Small intestine (tissue), 16 donors: ENCODE measurements at places on chromosomes 3 and 15. TPM values are rescaled to one million over a fixed set of nuclear protein-coding genes. Genes with fewer than 3 reads are reported as not detected.

DNA sequence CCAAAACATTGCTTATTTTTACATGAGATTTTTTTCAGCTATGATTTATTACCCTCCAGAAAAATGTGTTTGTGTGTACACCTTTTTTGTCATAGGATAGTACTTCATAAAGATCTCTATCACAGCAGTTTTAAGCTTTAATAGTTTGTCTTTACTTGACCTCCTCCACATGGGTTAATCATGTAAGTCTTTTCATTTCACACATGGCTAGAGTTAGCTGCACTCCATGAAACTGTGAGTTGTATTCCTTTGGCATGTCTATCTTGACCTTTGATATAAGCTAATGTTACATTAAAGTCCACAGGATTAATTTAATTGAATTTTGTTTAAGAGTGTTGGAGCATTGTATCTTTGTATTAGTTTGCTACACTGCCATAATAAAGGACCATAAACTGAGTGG, 217.1 kb downstream of the OTOL1 start:
- H3K36me3 ChIP-seq: no peaks in the 10 kb centered on the region
- no peaks in the 10 kb centered on the region for H3K4me1 ChIP-seq
- H3K27me3 ChIP-seq: no peaks in the 10 kb centered on the region
- no peak overlapping the region for H3K4me3 ChIP-seq

DNA sequence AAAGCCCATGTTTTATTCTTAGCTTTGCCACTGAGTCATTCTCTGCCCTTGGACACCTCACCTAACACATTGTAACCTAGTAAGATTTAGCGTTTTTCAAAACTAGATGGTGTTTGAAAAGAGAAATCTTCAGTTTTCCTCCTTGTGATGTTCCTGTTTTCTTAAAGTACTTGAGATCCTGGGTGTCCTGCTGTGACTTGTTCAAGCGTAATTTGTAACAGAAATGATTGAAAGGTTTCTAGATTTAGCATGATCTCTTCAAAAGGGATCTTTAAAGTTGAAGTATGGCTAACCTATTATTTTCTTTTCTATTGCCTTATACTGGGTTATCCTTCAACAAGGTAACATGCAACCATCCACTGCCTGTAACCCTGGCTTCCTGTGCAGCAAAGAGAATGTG, 32.6 kb upstream of the SPATA16 start:
- no peak overlapping the region for H3K4me3 ChIP-seq
- H3K27ac ChIP-seq: no peak overlapping the region
- H3K27me3 ChIP-seq: no peaks in the 10 kb centered on the region
- no peak for DNase-seq
- H3K36me3 ChIP-seq: no peaks in the 10 kb centered on the region
- H3K4me1 ChIP-seq: no peaks in the 10 kb centered on the region

The SLITRK3 gene
- polyA plus RNA-seq: 0.22 TPM

GRCh38 chr15:100902436-100903167, 16.6 kb upstream of the LRRK1 start:
- peak; percentile 45 for DNase-seq
- H3K36me3 ChIP-seq: no peaks in the 10 kb centered on the region
- peak overlapping the region; percentile 18 for H3K4me3 ChIP-seq
- no peaks in the 10 kb centered on the region for H3K4me1 ChIP-seq

The ZPLD1 gene
- not detected for polyA plus RNA-seq

The PLCB2 gene
- 8.1 TPM for polyA plus RNA-seq

- no peaks in the 10 kb centered on the region for H3K36me3 ChIP-seq
- H3K27ac ChIP-seq: no peak overlapping the region
- no peaks in the 10 kb centered on the region for H3K4me1 ChIP-seq
- no peak overlapping the region for H3K4me3 ChIP-seq
These were observed 152.8 kb downstream of the TIGIT start for GRCh38 chr3:114446600-114446999.

DNA sequence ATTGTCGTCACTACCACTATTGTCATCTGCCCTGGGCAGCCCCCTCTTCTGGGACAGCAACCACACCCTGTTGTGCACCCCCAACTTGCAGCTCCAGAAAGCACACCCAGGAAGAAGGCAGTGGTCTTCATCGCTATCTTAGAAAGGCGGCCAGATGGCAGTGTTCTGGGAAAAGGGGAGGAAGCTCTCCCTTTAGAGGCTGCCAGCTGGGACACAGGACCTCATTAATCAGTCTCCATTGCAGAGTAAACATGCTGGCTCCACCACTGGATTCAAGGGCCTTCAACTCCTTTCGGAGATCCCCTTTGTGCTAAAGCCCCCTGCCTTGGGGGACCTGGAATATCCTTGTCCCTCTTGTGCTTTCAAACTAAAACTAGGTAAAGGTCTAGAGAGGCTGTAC, 199.3 kb upstream of the LINGO1 start:
- no peak overlapping the region for H3K27ac ChIP-seq
- no peaks in the 10 kb centered on the region for H3K27me3 ChIP-seq
- DNase-seq: no peak
- H3K36me3 ChIP-seq: no peaks in the 10 kb centered on the region
- no peak overlapping the region for H3K4me3 ChIP-seq
- H3K4me1 ChIP-seq: no peaks in the 10 kb centered on the region

DNA sequence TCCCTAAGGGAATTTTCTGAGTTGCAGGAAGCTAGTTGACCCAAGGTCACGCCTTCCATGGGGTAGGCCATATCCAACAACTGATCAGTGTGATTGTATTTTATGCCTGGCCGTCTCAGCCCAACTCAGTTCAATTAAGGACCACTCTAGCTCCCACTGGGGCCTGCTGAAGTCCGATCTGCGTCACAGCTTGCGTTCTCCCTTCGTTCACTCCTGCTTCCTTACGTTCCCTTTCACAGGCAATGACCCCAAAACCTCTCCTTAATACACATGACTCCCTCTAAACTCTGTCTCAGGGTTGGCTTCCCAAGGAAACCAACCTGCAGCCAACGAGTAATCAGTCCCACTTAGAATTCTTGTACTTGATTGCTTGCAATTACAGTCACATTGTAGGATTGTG, 428.0 kb downstream of the RBMS3 start:
- DNase-seq: no peak
- H3K4me1 ChIP-seq: no peaks in the 10 kb centered on the region
- H3K27ac ChIP-seq: no peak overlapping the region
- H3K27me3 ChIP-seq: no peaks in the 10 kb centered on the region
- no peak overlapping the region for H3K4me3 ChIP-seq

The MEX3B gene
- polyA plus RNA-seq: 3.0 TPM

- peaks cover 6% of the 10 kb centered on the region for H3K27me3 ChIP-seq
- H3K27ac ChIP-seq: no peak overlapping the region
- H3K4me1 ChIP-seq: peaks cover 2% of the 10 kb centered on the region
- peak; percentile 85 for DNase-seq
These were observed 1.4 kb upstream of the ROBO2 start for GRCh38 chr3:77038468-77038929.

- H3K27ac ChIP-seq: no peak overlapping the region
- H3K27me3 ChIP-seq: no peaks in the 10 kb centered on the region
- no peaks in the 10 kb centered on the region for H3K4me1 ChIP-seq
- no peaks in the 10 kb centered on the region for H3K36me3 ChIP-seq
These were observed 65.7 kb upstream of the CHMP2B start for GRCh38 chr3:87161417-87161816.

The LRTM1 gene
- not detected for polyA plus RNA-seq

DNA sequence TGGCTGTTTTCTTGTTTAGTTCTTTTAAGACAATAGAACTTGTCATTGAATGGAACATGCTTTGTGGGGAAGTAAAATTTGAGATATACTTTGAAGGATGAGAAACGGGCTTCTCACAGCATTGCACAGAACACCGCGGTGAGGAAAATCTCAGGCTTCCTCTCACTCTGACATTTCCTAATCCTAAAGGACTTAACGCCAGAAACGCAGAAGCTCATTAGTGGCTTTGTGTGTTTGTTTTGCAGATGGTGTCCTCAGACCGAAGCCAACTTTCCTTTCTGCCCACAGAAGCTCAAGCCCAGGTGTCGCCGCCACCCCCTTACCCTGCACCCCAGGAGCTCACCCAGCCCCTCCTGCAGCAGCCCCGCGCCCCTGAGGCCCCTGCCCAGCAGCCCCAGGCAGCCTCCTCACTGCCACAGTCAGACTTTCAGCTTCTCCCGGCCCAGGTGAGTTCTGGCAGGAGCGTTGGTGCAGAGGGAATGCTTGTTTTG, 78.9 kb upstream of the BLM start:
- H3K36me3 ChIP-seq: peaks cover 6% of the 10 kb centered on the region
- no peak for DNase-seq
- no peak overlapping the region for H3K4me3 ChIP-seq
- H3K27me3 ChIP-seq: no peaks in the 10 kb centered on the region

DNA sequence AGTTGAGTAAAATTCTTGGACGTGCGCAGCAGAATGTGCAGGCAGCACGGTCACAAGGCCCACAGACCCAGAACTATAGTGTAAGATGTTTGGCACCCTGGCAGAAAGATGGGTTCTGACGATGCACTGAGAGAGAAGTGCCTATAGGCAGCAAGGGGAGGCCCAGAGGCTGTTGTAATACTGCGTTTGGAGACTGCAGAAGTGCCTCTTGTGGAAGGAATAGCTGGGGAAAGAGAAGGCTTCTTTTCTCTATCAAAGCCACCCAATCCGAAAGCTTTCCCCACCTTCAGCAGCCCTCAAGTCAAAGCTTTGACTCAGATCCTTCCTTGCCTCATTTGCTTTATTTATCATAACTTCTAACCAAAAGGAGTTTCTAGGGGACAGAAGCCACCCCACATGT, 5.2 kb upstream of the SIN3A start:
- H3K4me3 ChIP-seq: no peak overlapping the region
- no peak overlapping the region for H3K27ac ChIP-seq
- H3K36me3 ChIP-seq: no peaks in the 10 kb centered on the region
- no peaks in the 10 kb centered on the region for H3K27me3 ChIP-seq
- peaks cover 3% of the 10 kb centered on the region for H3K4me1 ChIP-seq
- no peak for DNase-seq

DNA sequence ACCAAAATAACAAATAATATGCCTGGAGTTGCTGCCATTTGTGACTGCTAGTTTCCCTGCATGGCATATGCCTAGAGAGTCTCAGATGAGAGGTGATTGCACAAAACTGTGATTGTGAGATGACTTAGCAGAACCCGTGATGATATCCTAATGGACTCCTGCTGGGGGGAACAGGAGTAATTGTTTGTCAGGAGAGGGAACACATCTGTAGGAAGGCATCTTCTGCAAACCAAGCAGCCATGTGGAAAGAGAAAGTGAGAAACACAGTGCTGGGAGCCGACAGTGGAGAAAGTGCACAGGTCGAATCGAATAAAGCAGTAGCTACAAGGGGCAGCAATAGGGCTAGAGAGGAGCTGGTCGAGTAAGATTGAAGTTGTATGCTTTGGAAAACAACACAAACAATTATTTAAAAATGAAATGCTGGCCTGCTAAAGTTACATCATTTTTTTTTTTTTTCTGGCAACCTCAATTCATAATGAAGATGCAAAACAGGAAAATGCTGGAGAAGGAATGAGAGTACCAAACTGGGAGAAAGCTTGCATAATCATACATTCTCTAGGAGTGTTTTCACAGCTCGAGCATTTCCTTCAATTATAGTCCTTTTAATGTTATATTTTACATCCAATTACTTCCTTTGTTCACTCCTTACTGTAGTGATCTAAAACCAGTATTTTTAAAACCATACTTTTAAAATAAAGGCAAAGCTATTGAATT, 494.2 kb upstream of the AGTR1 start:
- H3K27me3 ChIP-seq: no peaks in the 10 kb centered on the region
- H3K4me3 ChIP-seq: no peak overlapping the region
- no peak for DNase-seq
- H3K36me3 ChIP-seq: no peaks in the 10 kb centered on the region
- no peak overlapping the region for H3K27ac ChIP-seq

- H3K36me3 ChIP-seq: no peaks in the 10 kb centered on the region
- DNase-seq: peak; percentile 11
- H3K27ac ChIP-seq: no peak overlapping the region
- H3K4me1 ChIP-seq: no peaks in the 10 kb centered on the region
- H3K4me3 ChIP-seq: no peak overlapping the region
These were observed 4.3 kb downstream of the TMPRSS7 start for GRCh38 chr3:112038863-112039262.

- H3K27ac ChIP-seq: no peak overlapping the region
- no peak for DNase-seq
- no peak overlapping the region for H3K4me3 ChIP-seq
These were observed 21.8 kb upstream of the BDH1 start for GRCh38 chr3:197577366-197578074.

DNA sequence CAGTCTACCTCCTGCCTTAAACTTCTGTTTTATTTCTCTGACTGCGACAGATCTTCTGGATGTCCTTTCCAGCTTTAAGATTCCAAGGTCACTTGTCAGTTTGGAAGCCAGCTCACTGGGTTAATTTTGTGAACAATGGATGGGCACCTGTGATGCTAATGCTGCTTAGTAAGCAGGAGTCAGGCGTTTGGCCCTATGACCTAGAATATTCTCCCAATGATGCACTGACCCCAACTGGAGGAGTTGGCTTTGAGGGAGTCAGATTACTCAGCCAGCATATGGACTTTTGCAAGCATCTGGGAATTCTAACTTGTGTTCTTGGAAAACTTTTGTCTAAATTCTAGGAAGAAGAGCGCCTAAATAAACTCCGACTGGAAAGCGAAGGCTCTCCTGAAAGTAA, 28.1 kb downstream of the HACD3 start:
- H3K36me3 ChIP-seq: peaks cover 2% of the 10 kb centered on the region
- H3K4me3 ChIP-seq: no peak overlapping the region
- no peaks in the 10 kb centered on the region for H3K4me1 ChIP-seq
- H3K27ac ChIP-seq: no peak overlapping the region
- DNase-seq: no peak
- H3K27me3 ChIP-seq: no peaks in the 10 kb centered on the region

The TPRG1 gene
- 1.9 TPM for polyA plus RNA-seq

DNA sequence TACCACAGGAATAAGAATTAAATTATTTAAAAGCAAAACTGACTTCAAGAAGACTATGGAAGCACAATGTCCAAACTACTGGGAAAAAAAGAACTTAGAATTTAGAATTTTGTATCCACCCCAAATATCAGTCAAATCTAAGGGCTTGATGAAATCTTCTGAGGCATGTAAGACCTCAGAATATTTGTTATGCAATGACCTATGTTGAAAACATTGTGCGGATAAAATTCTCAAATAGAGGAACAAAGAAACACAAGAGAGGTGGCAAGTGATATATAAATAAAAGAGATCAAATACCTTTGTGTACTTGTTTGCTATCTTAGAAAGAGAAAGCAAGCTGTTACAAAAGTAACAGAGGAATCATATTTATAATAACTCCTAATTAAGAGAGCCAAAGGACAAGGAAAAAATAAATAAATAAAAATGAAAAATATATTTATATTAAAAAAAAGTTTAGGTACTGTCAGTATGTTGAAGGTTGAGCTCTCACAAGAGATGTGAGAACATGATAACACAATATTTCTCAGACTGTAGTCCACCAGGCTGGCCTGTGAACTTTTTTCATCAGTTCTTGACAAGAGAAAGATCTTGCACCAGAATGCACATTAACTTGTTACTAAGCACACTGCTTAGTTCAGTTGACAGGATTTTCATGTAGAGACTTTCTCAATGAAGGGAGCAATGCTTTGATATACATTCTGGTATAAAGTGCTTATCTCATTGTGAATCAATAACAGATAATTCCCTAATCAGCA, 50.0 kb downstream of the CPA3 start:
- H3K36me3 ChIP-seq: no peaks in the 10 kb centered on the region
- no peaks in the 10 kb centered on the region for H3K27me3 ChIP-seq
- no peak overlapping the region for H3K4me3 ChIP-seq
